ENCODE measurements at places on chromosomes 1 and 21.

DNA sequence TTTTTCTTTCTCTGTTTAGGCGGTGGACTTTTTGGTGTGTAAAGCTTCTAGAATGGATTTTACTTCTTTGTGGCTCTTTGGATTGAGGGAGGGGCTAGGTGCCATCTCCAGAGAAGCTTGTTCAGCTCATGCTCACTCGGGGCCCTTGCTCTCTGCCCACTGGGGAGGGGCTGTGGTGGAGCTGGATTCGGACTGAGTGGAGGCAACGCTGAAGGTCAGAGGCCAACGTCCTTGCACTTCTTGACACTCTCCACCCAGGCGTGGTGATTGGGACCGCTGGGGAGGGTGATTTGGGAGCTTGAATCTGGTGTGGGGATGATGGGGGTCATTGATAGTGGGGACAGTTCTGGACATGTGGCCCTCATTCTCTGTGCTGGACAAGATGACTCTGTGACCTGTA lies 52.6 kb downstream of the ADARB1 start:
- no peak for DNase-seq

DNA sequence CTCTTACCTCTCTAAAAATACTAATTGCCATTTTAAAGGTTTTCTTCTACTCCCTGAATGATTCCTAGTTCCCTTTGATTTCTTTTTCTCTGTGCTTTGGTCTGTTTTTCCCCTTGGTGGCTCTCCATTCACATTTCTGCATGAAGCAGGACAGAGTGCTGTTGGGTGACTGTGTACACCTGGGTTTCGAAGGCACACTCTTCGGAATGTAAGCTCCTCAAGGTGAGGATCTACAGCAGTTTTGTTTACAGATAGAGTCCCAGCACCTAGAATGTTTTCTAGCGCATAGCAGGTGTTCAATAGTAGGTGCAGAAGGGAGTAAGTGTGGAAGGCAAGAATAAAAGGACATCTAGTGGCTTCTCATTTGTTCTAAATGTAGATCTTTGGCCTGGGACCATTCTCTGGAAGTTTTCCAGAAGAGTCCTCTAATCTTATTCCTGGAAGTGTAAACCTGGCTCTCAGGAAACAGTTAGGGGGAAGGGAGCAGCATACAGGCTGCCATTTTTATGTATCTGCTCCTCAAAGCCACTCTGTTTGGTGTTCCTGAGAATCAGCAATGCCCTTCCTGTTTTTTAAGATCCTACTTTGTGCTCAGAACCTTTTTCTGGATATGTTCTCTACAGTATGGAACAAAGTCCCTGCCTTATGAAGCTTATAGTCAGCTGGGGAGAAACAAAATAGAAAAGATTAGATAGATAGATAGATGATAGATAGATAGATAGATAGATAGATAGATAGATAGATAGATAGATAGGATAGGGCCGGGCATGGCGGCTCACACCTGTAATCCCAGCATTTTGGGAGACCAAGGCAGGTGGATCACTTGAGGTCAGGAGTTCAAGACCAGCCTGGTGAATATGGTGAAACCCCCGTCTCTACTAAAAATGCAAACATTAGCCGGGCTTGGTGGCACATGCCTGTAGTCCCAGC lies 22.8 kb upstream of the EFNA1 start:
- DNase-seq: no peak

GRCh38 chr1:165352442-165353293 lies 3.8 kb downstream of the LMX1A start:
- DNase-seq: peak; percentile 23

- DNase-seq: no peak
Observed at GRCh38 chr21:32894321-32894720, 122.8 kb upstream of the PAXBP1 start.

DNA sequence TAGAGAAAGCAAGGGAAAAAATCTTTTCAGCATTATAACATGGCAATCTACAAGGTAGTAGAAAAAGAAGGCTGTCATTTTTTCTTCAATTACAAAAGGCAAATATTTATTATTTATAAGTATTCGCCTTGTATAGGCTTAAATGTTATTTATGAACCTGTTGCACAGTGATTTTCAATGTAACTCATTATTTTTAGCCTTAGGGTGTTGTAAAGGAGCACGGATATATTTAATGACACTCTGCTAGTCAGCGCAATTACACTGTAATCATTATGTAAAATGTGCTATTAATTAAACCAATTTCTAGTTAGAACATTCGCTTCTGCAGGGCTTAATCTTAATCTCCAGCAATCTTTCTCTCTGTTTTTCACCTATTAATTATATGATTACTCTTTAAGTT lies 145.0 kb downstream of the ATG4C start:
- DNase-seq: no peak

DNA sequence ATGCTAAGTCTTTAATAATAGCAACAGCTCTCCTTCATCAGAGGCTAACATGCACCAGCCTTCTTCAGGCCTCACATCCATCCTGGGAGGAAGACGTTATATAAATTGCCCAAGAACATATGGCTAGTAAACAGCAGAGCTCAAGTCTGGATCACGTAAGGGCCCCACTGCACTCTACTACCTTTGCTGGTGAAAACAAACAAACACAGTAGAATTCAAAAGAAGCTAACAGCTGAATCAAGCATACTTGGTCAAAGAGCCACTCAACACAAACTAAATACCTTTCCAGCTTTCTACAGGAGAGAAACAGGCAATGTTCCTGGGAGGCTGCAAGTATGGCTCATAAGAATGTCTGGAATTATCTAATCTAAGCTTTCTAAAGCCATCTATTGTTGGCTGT lies 66.0 kb downstream of the WLS start:
- no peak for DNase-seq

GRCh38 chr1:37811027-37811655 lies 3.1 kb upstream of the YRDC start:
- peak; percentile 67 for DNase-seq

GRCh38 chr1:162033428-162033827 lies 9.8 kb upstream of the OLFML2B start:
- peak; percentile 74 for DNase-seq

GRCh38 chr1:23864801-23865542 lies 3.1 kb downstream of the FUCA1 start:
- no peak for DNase-seq

GRCh38 chr1:96559181-96559580 lies 162.4 kb upstream of the PTBP2 start:
- DNase-seq: no peak

- no peak for DNase-seq
Observed at GRCh38 chr21:15241997-15242736, 177.4 kb upstream of the NRIP1 start.

DNA sequence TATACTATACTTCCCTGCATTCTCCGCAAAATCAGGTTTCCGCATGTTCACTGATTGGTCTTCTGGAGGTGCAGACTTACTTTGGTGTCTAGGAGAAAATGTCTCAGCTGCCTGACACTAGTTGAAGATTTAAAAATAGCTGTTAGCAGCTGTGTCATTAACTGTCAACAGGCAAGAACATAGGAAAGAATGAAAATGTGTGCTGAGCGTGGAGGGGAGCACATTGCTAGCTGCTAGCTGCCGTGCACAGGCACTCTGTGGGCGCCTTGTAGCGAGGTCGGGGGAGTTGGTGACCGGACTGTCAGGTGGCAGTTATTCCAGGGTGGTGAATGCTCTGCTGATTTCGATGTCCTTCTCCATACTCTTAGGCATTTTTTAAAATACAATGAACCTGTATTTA lies 5.2 kb downstream of the FAAH start:
- DNase-seq: no peak

DNA sequence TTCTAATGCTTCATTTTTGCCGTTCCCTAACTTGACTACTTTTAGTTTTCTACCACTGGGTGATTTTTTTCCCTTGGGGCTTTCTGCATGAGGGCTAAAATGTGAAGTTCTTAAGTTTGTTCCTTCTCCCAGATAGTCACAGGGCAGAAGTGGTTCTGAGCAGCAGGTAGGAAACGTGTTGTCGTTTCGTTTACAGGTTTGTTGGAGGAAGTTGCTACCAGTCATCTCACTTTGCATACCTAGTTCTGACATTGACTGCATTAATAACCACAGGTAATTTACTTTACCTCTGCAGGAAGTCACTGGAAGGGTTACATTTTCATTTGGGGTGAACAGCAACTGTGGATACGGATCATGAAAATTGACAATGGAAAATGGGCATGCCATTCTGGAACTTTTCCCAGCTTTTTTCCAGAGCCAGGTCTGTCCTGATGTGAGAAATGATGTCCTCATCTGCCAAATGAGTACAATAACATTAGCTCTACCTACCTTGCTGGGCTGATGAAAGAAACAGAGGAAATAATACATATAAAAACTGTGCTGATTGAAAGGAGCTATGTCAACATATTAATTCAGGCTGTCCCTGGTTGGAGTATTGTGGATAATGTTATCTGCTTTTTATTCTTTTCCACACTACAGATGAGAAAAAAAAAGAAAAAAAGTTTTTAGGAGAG lies 94.2 kb downstream of the DISC1 start:
- no peak for DNase-seq

GRCh38 chr1:56963667-56964066 lies 2.1 kb downstream of the C8B start:
- no peak for DNase-seq

DNA sequence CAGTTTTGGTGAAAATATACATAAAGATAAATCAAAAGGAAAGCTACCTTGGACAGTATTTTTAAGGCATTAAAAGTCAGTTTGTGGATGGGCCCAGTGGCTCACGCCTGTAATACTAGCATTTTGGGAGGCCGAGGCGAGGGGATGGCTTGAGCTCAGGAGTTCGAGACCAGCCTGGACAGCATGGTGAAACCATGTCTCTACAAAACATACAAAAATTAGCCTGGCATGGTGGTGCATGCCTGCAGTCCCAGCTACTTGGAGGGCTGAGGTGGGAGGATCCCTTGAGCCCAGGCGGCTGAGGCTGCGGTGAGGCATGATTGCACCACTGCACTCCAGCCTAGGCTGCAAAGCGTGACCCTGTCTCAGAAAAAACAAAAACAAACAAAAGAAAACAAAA lies 1253.8 kb downstream of the MRPL39 start:
- DNase-seq: no peak

- DNase-seq: no peak
Observed at GRCh38 chr1:220372451-220372850, 100.2 kb upstream of the RAB3GAP2 start.

DNA sequence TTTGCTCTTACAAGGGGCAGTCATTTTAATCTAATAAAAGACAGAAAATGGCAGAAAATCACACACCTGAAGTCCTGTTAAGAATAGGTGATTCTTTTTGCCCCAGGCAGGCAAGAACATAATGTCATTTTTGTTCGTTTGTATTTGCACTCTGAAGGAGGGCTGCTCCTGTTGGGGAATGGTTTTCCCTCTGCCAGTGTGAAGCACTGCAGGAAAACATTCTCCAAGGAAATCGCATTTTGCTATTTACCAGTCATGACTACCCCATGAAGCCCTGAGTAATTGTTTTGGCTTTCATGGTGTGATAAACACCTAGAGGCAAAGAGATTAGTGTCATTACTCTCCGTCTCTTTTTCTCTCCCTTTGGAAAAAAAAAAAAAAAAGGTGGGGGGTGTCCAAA lies 345.5 kb downstream of the NTNG1 start:
- DNase-seq: no peak

DNA sequence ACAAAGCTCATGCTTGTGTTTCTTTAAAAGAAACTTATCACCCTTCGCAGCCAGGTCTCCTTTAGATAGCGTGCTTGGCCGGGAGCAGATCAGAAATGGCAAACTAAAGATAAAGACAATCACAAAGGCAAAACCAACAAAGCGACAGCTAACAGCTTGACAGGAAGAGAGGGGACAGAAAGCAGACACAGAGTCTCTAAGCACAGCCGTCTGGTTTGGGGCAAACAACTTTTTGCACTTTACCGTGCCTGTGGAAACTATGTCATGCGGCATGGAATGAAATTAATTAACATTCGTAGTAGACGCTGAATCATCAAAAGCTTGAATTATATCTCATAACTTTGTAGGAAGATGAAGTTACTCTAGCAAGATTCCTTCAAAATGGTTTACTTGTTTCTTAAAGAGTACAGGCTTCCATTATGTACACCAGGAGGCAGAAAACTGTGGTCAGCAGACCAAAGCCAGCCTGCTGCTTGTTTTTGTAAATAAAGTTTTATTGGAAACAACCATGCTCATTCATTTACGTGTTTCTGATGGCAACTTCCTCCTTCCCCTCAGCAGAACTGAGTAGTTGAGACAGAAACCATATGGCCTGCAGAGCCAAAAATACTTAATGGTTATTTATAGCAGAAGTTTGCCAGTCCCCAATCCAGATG lies 183.2 kb downstream of the KIF26B start:
- no peak for DNase-seq

- no peak for DNase-seq
Observed at GRCh38 chr21:45054227-45054926, 20.0 kb upstream of the ADARB1 start.

GRCh38 chr1:162171111-162171510 lies 101.6 kb downstream of the NOS1AP start:
- DNase-seq: no peak

- DNase-seq: no peak
Observed at GRCh38 chr1:115324649-115325420, 13.2 kb downstream of the NGF start.

GRCh38 chr1:24900486-24900849 lies 29.6 kb downstream of the RUNX3 start:
- no peak for DNase-seq

GRCh38 chr1:201469645-201470074 lies 672 bp upstream of the PHLDA3 start:
- no peak for DNase-seq

- DNase-seq: no peak
Observed at GRCh38 chr1:33281554-33282303, 25.4 kb downstream of the ZNF362 start.

DNA sequence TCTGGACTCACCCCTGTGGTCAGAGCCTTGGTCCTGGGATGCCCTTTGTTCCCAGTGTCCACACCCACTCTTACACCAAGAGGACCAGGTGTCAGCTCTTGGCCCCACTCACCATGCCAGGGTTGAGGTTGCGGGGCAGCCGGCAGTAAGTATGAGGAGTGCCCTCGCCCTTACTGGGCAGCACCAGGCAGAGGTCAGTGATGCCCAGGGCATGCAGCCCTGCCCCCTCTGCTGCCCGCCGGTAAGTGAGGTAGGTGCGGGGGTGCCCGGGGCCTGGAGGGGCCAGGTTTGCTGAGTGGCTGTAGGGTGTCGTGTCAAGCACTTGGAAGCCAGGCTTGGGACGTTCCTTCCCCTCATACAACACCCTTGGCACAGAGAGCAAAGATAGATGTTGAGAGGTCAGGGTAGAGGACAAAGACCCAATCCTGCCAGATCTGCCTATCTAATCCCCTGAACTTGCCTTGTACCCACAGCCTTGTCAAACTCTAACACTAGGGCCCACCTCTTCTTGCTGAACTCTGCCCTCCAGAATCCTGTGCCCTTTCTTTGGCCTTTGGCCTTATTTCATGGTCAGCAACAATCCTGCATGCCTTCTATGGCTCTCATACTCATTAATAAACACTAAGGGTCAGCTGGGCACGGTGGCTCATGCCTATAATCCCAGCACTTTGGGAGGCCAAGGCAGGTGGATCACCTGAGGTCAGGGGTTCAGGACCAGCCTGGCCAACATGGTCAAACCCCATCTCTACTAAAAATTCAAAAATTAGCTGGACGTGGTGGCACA lies 3.6 kb downstream of the DENND4B start:
- no peak for DNase-seq
